Karpas-422 (cell line): ENCODE measurements at places on chromosomes 12 and 14. TPM values are rescaled to one million over a fixed set of nuclear protein-coding genes. Genes with fewer than 3 reads are reported as not detected.

NRIP2 gene
- total RNA-seq = not detected in 2 replicates

OR8S1 gene
- total RNA-seq = not detected in 2 replicates

FAM181A gene
- not detected in 2 replicates for total RNA-seq

GZMH gene
- total RNA-seq = not detected in 2 replicates

MYBPC1 gene
- total RNA-seq = not detected in 2 replicates

ASCL1 gene
- not detected in 2 replicates for total RNA-seq

L2HGDH gene
- 32.9 and 42.7 TPM in 2 replicates for total RNA-seq

CMA1 gene
- not detected in 2 replicates for total RNA-seq

MUCL1 gene
- total RNA-seq = not detected in 2 replicates

LDHB gene
- total RNA-seq = 848 and 1,058 TPM in 2 replicates

MMP14 gene
- 0.72 and 1.9 TPM in 2 replicates for total RNA-seq

TAS2R7 gene
- 0.47 TPM in 1 of 2 replicates, not detected in the other for total RNA-seq

TMCC3 gene
- 0.79 and 0.82 TPM in 2 replicates for total RNA-seq

ANKRD33 gene
- total RNA-seq = not detected in 2 replicates

DNA sequence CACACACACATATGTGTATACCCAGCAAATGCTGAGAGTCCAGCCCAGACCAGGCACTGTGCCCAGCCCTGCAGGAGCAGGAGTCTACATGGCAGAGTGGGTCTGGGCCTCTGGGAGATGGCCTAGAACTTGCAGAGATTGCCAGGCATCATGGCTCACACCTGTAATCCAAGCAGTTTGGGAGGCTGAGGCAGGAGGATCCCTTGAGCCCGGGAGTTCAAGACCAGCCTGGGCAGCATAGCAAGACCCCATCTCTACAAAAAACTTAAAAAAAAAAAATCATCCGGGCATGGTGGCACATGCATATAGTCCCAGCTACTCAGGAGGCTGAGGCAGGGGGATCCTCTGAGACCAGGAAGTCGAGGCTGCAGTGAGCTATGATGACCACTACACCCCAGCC, 20.8 kb upstream of the MLXIP start:
- DNase-seq = no peak

- DNase-seq = peak; percentile 39
These were observed 63.1 kb upstream of the SLC38A2 start for GRCh38 chr12:46435625-46436024.

DNA sequence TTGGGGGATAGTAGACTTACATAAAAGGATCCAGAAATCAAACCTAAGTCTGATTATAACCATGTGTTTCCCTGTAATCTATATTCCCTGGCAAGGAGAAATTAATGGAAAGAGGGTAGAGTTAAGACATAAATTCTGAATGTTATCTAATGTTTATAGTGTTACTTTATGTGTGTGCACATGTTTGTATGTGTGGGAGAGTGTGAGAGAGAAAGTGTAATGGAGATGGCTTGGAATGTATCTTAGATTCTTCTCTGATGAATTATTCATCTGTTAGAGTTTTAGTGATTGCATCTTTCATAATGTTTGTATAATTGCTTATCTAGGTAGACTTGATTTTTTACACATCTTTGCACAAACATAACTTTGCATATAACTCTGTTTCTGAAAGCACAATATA, 490.9 kb downstream of the FLRT2 start:
- DNase-seq = no peak

- DNase-seq = no peak
These were observed 6.3 kb downstream of the PCK2 start for GRCh38 chr14:24100197-24100981.

GRCh38 chr14:51002406-51002999, 58.2 kb upstream of the PYGL start:
- DNase-seq = no peak

GRCh38 chr14:105332350-105332874, 17.9 kb downstream of the PACS2 start:
- DNase-seq = no peak

GRCh38 chr12:122899887-122900286, 4.0 kb upstream of the VPS37B start:
- DNase-seq = no peak

DNA sequence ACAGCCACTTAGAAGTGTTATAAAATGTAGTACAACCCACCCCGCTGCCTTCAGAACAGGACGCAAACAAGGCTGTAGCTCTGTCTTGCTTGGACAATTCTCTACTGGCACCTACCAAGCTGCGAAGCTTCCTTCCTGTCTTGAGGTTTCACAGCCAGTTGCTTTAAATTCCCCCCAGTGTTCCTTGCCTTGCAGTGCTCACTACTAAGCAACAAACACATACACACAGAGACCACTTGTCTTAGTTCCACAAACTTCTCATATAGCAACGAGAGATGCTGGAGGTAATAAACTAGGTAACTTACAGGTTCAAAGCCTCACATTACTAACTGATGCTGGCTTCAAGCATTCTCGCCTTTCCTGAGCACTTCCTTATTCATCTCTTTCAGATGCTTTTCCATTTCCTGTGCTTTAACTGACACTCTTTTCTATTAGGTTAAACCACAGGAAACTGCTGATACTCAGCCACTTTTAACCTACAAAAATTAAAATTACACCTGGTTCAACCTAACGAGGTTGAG, 91.5 kb upstream of the PTGDR start:
- DNase-seq = no peak

- no peak for DNase-seq
These were observed 90.9 kb downstream of the BMP4 start for GRCh38 chr14:53865711-53866110.

DNA sequence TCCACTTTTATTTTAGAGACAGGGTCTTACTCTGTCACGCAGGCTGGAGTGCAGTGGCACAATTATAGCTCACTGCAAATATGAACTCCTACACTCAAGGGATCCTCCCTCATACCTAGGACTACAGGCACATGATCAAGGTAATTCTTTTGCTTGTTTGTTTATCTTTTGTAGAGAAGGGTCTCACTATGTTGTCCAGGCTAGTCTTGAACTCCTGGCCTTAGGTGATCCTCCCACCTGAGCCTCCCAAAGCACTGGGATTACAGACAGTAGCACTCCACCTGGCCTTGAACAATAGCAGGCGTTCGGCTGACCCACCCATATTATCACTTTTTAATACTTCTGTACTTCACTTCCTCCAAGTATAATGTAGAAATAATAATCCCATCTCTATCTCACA, 1.4 kb upstream of the RACGAP1 start:
- DNase-seq = no peak

GRCh38 chr14:53273671-53274072, 120.5 kb upstream of the DDHD1 start:
- DNase-seq = no peak

DNA sequence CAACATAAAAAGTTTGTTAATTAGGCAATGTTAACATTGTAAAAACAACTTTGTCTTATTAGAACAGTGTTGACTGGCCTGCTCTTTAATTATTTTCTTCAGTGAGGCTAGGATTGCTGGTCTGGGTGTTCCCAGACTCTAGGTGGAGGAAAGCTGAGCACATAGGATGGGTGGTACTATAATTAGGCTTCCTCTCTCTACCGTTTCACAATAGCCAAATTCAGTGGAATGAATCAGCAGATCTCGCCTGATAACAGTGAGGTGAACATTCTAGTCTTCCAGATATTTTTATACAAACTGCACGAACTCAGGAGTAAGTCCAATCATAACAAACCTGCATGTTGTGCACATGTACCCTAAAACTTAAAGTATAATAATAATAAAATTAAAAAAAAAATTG, 11.9 kb downstream of the PTGDR start:
- DNase-seq = no peak

- no peak for DNase-seq
These were observed 140.3 kb downstream of the TMEM30B start for GRCh38 chr14:61140872-61141271.

- DNase-seq = no peak
These were observed 440.1 kb upstream of the FAR2 start for GRCh38 chr12:28708918-28709371.

GRCh38 chr14:55814064-55814463, 234.1 kb downstream of the KTN1 start:
- no peak for DNase-seq

DNA sequence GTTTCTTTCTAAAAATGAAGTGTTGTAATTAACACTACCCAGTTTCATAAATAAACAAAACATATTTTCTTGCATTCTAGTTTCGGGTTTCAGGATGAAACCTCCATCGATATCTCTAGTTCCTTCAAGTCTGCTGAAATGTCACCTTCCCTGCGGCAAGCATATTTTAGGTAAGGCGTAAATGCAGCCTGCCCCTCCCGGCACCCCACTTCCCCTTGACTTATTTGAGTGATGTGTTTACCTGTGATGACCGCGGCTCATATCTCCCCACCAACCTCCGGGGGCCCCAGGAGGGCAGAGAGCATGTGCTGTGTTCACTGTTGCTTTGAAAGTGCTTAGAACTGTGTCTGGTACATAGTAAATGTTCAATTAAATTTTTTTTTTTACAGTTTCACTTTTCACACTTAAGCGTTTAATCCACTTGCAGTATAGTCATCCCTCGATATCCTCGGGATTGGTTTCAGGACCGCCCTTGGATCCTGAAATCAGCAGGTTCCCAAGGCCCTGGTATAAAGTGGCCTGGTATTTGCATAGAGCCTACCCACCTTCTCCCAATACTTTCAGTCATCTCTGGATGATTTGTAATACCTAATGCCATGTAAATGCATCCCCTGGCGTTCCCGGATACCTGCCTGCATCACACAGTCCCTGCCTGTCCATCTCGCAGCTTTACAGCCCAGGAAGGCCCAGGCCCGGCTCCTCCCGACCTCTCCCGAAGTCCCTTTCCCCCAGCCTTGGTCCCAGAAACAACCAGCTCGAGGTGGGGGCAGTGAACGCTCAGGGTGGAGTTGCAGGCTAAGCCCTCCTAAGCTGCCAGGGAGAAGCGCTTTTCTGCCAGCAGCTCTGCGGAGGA, 40.2 kb upstream of the FBRSL1 start:
- DNase-seq = no peak

- peak; percentile 51 for DNase-seq
These were observed at the start of gene BATF for GRCh38 chr14:75522224-75522982. Gene BATF, plus strand, starts transcription at chr14:75522469. Its CDS starts 214 bp downstream, at chr14:75522683.

GRCh38 chr12:96194971-96195844, 1.0 kb downstream of the ELK3 start:
- DNase-seq = peak; percentile 84

DNA sequence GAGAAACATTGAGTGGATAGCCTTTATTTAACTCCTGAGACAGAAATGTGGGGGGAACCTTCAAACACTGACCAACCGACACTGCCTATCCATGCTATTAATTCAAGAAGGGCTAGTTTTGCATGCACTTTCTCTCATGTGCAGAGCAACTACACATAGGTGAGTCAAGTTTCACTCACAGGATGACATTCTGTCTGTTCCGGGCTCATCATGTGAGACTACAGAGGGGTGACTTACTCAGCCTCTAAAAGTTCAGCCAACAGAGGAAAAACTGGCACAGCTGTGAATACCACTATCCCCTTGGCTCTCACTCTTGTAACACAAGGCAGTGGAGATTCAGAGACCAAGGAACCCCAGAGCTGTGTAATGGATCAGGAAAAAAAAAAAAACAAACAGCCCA, 13.3 kb downstream of the BEST3 start:
- DNase-seq = no peak

- no peak for DNase-seq
These were observed 314.8 kb upstream of the TBX3 start for GRCh38 chr12:114998750-114999128.

DNA sequence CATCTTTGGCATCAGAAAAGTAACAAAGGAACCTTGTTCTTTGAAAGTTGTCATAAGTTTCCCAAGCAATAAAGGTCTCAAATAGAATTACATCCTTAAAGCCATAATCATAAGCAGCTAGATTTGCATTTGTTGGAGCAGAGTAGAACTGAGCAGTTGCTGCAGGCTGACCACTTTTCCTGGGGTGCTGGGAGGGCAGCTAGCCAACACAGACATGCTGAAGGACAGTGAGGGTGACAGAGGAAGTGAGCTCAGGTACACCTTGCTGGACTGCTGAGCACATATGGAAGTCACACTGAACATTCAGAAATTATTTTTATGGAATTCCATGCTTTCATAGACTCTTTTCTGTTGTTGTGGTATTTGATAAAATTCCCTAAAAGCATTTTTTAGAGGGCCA, 66.2 kb downstream of the MARK3 start:
- no peak for DNase-seq

DNA sequence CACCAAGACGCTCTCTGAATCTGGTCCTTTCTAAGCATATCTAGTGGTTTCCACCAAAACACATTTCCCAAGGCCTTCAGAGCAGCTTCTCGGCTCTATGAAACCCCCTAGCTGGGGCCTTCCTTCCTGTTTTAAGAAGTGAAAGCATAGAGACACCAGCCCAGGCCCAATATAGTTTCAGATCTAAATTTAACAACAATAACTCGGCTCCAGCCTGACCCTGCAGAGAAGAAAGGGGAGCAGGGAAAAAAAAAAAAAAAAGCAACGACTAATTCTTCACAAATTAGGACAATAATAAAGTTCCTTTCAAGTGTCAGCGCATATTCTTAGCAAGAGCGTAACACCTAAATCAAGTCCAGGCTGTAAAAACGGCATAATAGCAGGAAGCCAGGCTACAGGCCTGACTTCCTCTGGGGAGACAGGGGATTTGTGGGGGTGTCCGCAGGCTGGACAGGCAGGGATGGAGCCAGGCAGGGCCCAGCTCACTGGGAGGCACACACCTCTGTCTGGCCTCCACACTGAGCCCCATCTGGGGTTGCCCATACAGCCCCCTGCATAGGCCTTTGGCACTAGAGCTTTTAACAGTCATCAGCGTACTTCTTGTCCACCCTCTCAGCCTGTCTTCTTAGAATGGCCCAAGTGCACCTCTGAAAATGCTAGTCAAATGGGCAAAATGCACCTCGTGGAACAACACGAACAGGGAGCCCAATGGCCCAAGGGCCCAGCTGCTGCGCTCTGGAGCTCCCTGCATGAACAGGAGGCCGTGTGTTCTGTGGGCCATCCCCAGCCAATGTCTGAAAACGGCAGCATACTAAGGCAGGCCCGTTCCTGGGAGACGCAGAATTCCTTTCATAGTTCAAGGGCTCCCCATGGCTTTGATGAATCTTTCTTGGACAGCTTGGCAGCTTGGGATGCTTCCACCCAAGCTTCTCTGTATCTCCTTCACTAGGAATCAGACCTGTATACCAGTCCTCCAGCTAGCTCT, 772.9 kb downstream of the MED13L start:
- no peak for DNase-seq

DNA sequence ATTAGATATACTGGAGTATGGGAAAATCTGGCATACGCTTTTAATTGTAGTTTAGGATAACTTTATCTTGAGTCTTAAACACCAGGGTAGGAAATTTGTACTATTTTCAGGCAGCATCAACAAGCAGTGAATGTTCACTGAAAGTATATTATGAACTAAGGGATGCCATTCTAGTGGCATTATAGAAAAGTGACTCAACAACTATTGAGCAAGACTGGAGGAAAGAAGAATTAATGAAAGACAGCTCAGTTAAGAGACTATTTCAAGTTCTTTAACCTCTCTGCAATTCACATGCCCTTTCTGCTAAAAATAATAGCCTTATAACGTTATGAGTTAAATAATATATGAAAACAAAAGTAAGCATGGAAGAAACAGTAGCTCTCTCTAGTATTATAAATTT, 343.1 kb downstream of the FSCB start:
- DNase-seq = no peak

GRCh38 chr14:69358233-69358963, 39.7 kb downstream of the ERH start:
- no peak for DNase-seq

- DNase-seq = no peak
These were observed 230.0 kb downstream of the ANO2 start for GRCh38 chr12:5715021-5715420.

- no peak for DNase-seq
These were observed 56.1 kb downstream of the EPS8 start for GRCh38 chr12:15733136-15733535.
